Stimulated activated CD8-positive, alpha-beta memory T cell treated with anti-CD3 and anti-CD28 coated beads, Interleukin-7, amount 100 ng/mL, for 24 hours (primary cell): ENCODE measurements at places on chromosomes 2 and 18.

- DNase-seq, result no peak
Observed at GRCh38 chr18:58539659-58540380, 89.1 kb downstream of the ALPK2 start.

GRCh38 chr18:21267400-21267799 is 25.4 kb downstream of the GREB1L start:
- DNase-seq, result no peak

- DNase-seq, result no peak
Observed at GRCh38 chr18:39618265-39619003, 2052.8 kb upstream of the CELF4 start.

DNA sequence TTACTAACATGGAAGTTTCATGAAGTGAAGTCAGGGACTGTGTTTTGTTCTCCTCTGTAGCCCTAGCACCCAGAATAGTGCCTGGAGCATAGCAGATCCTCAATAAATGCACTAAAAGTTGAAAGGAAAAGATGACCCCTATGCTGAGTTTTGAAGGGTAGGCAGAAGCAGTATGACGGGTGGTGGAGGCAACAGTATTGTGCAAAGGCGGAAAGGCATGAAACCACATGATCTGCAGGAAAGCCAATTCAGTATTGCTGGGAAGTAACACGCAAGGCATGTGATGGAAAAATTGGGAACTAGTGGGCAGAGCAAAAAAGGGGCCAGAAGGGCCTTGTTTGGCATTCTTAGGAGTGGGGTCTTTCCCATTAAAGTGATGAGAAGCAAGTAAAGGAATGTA is 23.1 kb downstream of the DTNB start:
- no peak for DNase-seq

DNA sequence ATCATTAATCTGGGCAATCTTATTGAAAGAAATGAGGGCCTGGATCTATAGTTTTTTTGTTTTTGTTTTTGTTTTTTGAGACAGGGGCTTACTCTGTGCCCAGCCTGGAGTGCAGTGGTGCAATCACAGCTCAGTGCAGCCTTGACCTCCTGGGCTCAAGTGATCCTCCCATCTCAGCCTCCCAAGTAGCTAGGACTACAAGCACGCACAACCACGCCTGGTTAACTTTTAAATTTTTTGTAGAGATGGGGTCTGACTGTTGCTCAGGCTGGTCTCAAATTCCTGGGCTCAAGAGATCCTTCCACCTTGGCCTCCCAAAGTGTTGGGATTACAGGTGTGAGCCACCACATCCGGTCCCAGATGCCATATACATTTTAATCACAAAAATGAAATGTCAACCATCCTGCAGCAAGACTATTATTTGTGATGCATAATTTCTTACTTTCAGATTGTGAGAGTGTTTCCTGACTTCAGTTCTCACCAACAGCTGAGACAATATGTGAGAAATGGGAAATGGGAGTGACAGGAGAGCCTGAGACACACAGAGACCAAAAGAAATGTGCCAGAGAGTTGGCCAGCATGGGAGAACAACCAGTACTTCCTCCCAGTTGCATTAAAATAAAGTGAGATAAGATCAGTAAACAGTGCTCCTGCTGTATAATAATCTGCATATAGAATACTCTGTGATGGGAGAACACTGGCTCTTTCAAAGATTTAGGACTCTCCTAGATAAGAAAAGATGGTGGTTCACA is 87.6 kb downstream of the METTL8 start:
- DNase-seq, result no peak

- no peak for DNase-seq
Observed at GRCh38 chr18:48252525-48252924, 156.7 kb downstream of the ZBTB7C start.

- no peak for DNase-seq
Observed at GRCh38 chr2:197170208-197170607, 140.4 kb downstream of the ANKRD44 start.

- no peak for DNase-seq
Observed at GRCh38 chr2:148817210-148817708, 57.8 kb upstream of the KIF5C start.

DNA sequence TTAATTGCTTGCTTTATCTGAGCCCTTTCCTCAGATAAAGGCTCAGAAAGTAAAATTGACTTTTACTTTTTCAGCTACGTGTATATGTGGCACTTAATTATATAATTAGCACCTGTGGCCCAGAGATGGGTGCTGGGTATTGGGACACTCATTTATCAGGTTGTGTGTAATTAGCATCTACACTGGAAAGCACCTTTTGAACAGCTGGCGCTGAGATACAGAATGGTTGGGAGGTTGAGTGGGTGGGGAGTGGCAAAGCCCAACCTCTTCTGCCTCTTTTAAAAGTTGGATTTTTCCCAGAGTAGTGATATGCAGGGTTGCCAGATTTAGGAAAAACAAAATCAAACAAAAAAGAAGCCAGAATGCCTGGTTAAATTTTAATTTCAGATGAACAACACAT is 23.9 kb downstream of the SPTBN1 start:
- DNase-seq, result no peak

DNA sequence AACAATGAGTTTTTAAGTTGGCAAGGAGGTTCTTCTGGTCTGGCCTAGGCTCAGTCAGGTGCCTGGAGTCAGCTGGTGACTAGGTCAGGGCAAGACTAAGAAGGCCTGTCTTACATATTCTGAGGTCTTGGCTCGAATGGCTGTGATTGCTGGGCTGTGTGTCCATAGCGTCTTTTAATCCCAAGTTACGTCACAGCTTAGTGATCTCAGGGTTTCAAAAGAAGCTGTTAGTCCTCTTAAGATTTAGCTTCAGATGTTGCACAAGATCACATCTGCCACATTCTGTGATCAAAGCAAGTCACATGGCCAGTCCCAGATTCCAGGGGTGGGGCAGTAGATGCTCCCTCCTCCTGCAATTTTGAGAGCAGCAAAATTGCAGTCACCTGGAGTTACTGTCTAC is 61.3 kb downstream of the PKP4 start:
- no peak for DNase-seq

- no peak for DNase-seq
Observed at GRCh38 chr18:63980027-63980426, 10.1 kb downstream of the SERPINB8 start.

DNA sequence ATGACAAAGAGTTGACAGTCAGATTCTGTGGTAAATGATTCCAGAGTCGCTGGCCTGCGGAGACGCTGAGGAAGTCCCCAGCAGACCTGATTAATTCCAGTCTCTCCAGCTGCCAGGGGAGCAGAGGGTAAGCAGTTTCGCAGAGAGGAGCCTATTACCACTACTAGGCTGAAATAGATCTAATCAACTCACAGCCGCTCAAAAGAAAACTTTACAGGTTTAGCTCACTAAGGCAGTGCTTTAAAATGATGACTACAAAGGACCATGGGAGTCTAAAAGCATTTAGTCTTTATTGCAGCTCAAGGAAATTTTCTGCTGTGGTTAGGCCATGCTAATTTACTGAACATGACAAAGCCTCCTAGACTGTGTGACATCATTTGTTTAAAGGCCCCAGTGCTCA is 445.6 kb upstream of the POU3F3 start:
- no peak for DNase-seq

DNA sequence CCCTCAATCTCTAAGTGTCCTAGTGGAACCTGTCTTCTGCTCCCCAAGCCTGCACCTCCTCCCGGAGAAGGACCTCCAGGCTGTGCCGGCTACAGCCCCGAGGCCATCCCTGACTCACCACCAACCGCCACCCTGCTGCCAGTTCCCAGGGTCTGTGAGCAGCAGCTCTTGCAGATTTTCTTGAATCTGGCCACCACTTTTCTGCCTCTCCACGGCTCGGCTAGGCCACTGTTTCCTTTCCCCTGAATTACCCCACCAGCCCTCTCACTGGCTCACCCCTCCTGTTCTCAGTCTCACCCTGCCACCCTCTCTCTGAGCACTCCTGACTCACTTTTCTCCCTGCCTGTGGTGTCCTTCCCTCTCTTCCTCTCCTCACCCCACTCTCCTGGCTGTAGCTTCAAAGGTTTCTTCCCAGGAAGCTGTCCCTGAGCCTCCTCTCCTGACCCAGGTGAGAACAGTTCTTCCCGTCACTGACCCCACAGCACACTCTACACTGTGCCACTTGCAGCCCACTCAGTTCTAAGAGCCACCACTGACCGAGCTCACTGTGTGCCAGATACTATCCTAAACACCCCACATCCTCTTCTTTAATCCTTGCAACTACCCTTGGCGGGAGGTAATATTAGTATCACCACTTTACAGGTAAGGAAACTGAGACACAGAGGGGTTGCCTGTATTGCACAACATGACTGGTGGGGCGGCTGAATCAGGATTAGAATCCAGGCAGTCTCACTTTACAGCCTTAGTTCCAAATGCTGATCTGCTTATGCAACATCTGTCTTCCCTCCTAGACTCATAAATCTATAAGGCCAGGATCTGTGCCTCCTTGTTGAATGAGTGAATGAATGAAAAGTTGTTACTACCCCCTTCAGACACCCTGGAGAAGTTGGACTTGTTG is 111.6 kb downstream of the SMAD7 start:
- DNase-seq, result no peak

DNA sequence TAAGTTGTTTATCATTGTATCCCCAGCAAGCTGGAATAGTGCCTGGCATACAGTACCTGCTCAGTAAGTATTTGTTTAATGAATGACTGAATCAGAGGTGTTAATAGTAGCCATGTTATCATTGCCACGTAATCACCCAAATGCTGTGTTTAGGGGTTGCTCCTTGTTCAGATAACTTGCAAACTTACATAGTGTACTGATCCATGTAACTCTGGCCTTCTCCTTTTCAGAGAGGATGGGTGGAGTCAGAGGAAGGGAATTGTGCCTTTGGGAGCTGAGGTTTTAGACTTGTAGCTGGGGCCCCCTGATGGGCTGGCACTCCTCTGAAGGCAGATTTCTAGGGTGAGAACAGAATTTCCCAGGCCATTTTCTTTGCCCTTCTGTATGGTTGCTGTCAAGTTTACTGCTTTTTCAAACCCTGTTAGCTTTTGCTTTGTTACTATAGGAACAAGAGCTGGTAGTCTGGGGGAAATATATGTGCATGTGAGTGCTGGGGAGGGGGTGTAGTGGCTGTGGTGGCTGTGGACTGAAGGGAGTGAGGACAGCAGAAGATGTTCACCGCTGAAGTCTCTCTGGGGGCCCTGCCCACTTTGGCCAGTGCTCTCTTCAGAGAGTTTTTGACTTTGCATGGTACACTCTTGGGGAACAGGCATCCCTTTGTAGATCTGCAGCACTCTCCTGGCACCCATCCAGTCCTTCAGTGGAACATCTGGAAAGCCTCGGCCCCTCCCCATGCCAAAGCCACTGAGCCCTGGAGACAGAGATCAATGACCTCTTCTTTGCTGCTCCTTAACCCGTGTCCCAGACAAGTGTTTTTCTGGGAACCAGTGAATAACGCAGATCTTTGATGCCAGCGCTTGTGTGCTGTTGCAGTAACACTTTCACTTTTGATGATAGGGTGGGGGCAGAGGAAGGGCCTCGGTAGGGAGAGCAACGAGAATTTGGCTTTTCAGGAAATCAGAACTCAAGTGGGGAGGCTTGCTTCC is 209.0 kb downstream of the PRKCE start:
- no peak for DNase-seq

GRCh38 chr2:150806336-150806735 is 318.9 kb upstream of the RND3 start:
- DNase-seq, result no peak

DNA sequence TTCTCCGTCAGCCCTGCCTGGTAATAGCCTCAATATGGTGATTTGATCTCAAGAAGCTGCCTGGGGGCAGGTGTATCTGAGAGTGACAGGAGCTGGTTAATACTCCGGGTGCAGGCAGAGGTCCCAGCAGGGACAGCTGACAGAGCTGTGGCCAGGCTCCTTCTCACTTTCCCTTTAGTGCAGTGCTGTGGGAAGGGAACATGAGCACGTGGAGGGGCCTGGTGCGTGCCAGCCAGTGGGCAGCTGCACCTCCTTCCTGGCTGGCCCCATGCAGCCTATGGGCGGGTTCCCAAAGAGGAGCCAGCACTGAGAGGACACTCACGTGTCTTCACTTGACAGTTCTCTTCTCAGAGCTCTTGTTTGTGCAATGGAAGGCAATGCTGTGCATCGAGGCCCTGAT is 9.1 kb downstream of the CNNM4 start:
- no peak for DNase-seq

GRCh38 chr2:208320686-208321085 is 54.6 kb downstream of the PIKFYVE start:
- no peak for DNase-seq

DNA sequence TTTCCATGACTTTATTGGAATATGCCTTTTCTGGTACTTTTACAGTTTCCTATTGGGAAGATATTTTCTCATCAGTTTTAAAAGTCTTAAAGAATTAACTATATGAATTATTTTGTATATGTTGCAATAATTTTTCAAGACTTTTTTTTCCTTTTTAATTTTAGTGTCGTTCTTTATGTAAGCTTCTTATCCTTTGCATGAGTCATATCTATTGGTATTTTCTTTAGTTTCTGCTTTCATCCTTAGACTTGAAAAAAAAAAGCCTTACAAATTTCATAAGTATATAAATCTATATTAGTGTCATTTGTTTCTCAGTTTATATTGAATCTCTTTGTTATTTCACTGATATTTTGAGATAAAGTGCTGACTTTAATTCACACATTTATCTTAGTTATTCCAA is 94.9 kb downstream of the DSEL start:
- DNase-seq, result no peak

DNA sequence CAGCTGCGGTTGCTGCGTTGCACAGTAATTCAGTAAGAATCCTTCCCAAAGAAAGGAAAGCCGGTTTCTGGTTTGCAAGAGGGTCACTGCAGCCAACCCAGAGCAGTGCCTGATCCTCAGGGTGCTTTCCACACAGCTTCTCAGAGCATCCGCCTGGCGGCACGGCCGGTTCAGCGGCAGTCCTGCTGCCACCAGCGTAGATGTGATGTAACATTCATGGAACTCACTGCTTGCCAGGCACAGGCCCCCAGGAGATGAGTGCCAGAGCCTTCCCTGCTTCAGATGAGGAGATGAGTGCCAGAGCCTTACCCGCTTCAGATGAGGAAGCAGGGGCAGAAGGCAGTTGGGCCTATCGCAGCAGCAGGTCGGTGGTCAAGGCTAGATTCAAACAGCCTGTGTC is 230.2 kb downstream of the GBX2 start:
- DNase-seq, result no peak

GRCh38 chr2:17226941-17227490 is 291.2 kb downstream of the RAD51AP2 start:
- no peak for DNase-seq

DNA sequence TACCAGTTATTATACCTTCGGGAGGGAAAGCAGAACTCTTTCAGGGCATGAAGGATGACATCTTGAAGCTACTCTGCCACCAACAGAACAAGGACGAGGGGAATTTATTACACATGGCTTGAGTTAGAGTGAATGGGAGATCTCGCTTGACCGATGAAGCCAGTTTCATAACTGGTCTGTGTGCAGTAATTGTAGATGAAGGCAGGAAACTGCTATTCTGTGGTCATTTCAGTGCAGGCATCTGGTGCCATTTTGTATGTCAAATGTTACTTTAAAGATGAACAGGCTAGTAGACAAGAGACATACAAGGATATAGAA is 20.5 kb downstream of the GREB1 start:
- no peak for DNase-seq

- no peak for DNase-seq
Observed at GRCh38 chr2:10204326-10205161, 82.0 kb downstream of the RRM2 start.

- DNase-seq, result no peak
Observed at GRCh38 chr2:37827455-37827854, 97.6 kb upstream of the RMDN2 start.

GRCh38 chr2:178284613-178285286 is 90.4 kb downstream of the OSBPL6 start:
- no peak for DNase-seq
